NCI-H774 (cell line): ENCODE measurements at places on chromosomes 4 and X.

DNA sequence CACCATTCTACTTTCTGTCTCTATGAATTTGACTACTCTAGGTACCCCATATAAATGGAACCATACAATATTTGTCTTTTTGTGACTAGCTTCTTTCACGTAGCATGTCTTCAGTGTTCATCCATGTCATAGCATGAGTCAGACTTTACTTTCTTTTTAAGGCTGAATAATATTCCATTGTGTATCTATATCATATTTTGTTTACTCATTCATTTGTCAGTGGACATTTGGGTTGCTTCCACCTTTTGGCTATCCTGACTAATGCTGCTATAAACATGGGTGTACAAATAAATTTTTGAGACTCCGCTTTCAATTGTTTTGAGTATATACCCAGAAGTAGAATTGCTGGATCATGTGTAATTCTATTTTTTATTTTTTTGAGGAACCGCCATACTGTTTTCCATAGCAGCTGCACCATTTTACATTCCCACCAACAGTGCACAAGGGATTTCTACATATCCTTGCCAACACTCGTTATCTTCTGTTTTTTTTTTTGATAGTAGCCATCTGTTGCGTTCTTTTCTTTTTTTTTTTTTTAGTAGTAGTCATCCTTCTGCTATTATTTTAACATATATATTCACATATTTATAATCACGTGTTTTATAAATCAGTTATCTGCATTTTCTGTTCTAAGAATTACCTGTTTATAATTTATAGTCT, 158.0 kb upstream of the MED14 start:
- no peak for DNase-seq

- DNase-seq: no peak
These were observed 55.6 kb downstream of the SRPX start for GRCh38 chrX:38165023-38165422.

GRCh38 chr4:23458054-23458453, 431.8 kb downstream of the PPARGC1A start:
- no peak for DNase-seq

DNA sequence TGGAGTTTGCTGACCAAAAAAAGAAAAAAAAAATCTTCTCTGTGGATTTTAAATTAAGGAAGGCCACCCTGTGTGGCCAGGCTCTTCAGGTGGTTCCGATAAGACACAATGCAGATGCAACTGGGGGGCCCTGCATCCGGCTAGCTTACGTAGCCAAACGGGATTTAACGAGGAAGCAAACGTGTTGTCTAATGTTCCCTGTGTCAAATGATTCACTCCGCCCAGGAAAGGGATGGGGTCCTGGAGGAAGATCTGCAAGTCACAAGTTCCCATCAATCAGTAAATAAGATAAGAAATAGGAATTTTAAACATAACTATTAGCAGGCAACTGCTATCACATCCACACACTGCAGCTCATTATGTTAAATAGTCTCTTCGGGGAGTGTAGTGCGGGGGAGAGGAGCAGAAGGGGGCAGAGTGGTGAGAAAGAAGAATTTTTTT, 216.4 kb upstream of the GYPA start:
- DNase-seq: no peak

- no peak for DNase-seq
These were observed 4.4 kb upstream of the APLN start for GRCh38 chrX:129659141-129659540.

GRCh38 chr4:1567808-1568581, 116.1 kb downstream of the FAM53A start:
- no peak for DNase-seq

GRCh38 chrX:36160081-36160480, 240.5 kb downstream of the CFAP47 start:
- no peak for DNase-seq

DNA sequence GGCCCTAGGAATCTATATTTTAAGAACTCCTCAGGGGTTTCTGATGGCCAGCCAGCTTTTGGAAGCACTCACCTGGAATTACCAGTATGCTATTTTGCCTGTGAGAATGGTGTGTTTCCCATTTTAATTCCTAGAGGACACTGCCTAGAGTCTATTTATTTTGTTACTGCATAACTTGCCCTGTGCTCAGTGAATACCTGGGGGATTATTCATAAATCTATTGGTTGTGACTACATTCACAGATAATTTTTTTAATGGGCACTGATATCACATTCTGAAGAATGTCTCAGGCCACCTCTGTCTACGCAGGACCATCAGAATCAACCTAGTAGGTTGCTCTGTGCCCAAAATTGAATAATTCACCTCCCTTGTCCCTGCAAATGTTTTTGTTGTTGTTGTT, 6.7 kb downstream of the ARL13A start:
- no peak for DNase-seq

GRCh38 chrX:66020631-66021334, 19.1 kb downstream of the VSIG4 start:
- no peak for DNase-seq

DNA sequence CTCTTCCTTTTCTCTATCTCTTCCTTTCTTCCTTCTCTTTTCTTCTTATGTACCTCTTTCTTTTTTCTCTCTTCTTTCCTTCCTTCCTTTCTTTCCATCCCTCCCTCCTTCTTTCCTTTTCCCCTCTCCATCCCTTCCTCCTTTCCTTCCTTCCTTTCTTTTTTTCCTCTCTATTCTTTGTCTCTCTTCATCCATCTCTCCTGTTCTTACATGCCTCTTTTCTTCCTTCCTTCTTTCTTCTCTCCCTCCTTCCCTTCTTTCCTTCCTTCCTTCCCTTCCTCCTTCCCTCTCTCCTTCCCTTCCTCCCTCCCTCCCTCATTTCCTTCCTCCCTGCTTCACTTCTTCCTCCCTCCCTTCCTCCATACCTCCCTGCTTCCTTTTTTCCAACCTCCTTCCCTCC, 19.2 kb upstream of the XG start:
- DNase-seq: no peak

- DNase-seq: no peak
These were observed 60.8 kb upstream of the TBC1D9 start for GRCh38 chr4:140816806-140817510.

DNA sequence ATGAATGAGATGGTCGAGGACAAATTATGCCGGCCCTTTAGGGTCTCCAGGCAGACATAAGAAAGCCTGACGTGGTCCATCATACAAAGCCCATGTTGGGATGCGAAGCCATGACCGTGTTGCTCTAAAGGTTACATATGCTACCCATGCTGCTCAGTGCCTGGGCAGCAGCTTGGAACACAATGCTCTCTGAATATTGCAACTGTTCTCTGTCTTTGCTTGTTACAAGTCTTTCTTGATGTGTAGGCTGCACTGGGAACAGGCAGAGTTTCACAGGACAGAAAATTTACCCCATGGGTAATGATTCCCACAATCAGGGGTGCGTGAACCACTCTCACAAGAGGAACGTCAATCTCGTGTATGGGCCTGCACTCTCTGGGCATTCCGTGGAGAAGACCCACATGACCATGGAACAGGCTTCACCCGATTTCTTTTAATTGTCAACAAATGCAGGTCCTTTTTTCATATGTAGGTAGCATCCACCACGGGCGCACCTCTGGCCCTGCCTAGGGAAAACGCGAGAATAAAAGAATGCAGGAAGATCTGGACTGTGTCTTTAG, 66.3 kb downstream of the NBDY start:
- no peak for DNase-seq

DNA sequence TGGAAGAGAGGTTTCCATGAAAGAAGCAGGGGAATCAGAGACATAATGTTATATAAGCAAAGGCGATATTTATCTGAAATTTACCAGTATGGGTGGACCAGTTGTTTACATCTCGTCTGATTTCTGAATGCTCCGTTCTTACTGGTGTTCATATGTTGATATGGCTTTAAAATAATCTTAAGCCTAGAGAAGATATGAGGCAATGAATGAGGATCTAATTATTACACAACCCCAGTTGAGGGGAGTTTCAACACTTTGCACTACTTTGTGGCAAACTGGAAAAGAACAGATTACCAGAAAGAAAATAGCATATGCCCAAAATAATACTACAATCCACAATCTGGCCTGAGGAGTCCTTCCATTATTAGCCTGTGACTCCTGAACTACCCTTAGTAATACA, 263.3 kb upstream of the MAGEB2 start:
- DNase-seq: no peak

DNA sequence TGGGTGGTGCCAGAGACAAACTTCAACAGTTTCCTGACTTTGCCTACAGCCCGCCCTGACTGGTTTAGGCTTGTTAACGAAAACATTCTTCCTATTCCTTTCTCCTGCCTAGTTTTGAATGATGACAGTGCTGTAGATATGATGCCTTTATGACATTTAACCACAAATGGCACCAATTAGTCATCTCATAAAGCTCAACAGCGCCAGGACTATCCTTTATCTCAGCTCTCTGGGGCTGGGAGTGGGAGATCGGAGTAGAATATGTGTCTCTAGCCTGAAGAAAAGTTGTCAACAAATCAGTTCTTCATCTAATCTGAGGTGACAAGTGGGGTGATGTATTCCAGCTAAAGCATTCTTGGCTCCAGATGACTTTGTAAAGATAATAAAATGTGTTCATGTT, 64.6 kb upstream of the SH3RF1 start:
- no peak for DNase-seq

GRCh38 chr4:1116838-1117237, 3.5 kb upstream of the RNF212 start:
- DNase-seq: no peak

DNA sequence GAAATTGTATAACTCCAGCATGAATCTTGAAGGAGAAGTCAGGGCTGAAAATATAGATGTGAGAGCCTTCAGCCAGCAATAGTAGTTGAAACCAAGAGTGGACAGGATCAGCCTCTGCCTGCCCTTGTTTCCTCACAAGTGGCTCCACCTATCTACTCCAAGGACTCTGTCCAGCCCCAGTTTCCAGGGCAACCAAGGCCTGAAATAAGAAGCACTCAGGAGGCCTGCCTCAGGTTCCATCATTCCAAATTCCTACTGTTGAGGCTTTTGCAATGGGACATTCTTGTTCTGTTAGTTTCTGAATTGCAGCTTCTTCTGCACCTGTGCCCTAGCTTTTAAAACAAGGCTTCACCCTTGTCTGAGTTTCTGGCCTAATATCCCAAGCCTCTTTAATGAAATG, 41.6 kb downstream of the TRPC5OS start:
- DNase-seq: no peak

- DNase-seq: no peak
These were observed 120.9 kb downstream of the MBNL3 start for GRCh38 chrX:132367984-132368383.

GRCh38 chrX:119492463-119492862, 24.2 kb downstream of the SLC25A5 start:
- no peak for DNase-seq

- no peak for DNase-seq
These were observed 112.0 kb upstream of the LNX1 start for GRCh38 chr4:53703267-53703655.

DNA sequence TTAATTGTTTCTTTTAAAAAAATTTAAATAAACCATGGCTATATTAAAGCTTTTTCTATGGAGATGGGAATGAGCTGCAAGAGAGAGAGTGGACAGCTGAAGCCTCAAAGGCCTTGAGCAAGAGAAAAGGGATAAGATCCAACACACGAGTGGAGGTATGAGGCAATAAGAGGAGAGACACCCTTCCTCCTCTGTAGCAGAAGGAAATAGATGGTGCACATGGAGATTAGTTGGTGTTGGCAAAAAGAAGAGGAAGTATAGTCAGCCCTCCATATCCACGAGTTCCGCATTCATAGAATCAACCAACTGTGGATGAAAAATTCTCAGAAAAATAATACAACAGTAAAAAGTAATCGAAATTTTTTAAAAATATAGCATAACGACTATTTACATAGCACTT, 3.2 kb downstream of the CXorf38 start:
- no peak for DNase-seq

DNA sequence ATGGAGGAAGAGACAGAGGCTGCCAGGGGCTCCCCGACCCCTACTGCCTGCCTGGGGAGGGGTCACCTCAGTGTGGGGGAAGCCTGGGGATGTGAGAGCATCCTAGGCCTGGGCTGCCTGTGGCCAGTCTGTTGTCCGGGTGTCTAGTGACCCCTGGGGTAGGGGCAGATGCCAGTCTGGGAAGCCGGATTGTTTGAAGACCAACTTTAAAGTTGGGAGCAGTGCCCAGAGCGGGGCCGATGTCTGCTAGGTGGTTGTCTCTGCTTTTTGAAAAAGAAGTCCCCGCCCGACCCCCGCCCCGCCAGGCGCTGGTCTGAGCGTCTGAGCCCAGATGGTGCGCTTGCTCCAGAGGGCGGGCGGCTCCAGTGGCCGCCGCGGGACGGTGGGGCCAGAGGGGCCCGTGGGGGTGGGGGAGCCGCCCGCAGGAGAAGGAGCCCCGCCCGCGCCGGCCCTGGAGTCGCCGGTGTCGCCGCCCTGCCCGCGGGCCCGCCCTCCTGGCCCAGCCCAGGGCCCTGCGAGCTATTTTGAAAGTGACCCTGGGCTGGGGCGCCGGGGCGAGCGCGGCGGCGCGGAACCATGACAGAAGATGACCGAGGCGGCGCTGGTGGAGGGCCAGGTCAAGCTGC, at the start of gene DOK7:
TSS of gene DOK7 (plus strand) at position 517 of the 626 bp plus-strand sequence. CDS start at position 587, 70 bp downstream.
- DNase-seq: no peak

DNA sequence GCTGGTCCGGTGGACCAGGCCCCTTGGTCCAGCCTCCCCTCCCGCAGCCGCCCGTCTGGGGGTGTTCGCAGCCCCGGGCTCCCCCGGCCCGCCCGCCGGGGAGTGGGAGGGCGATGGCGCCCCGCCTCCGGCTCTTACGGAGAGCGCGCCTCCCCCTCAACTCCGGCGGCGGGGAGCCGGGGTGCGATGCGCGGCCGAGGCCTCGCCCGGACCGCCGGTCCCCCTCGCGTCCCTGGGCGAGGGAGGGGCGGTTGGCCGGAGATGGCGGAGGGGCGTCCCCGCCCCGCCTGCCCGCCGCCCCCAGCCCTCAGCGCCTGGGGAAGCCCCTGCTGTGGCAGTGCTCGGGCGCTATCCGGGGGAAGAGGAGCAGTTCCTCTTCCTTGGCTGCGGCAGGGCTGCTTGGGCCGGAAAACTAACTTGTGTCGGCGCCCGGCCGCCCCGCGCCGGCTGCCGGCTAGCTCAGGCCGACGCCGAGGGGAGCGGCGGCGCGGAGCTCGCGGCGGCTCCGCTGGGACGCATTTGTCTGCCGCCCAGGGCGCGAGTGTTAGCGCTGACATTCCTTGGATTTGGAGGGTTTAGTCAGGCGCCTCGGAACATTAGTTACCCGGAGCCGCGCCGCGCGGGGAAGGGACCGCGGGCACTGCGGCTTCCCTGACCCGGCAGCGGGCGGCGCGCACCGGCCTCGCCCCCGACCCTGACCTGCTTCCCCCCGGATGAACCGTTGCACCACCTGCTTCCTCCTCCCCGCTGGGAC, 994 bp downstream of the GALNT7 start:
- no peak for DNase-seq
